ENCODE measurements at places on chromosomes 3 and 15. TPM values are rescaled to one million over a fixed set of nuclear protein-coding genes. Genes with fewer than 3 reads are reported as not detected.

DNA sequence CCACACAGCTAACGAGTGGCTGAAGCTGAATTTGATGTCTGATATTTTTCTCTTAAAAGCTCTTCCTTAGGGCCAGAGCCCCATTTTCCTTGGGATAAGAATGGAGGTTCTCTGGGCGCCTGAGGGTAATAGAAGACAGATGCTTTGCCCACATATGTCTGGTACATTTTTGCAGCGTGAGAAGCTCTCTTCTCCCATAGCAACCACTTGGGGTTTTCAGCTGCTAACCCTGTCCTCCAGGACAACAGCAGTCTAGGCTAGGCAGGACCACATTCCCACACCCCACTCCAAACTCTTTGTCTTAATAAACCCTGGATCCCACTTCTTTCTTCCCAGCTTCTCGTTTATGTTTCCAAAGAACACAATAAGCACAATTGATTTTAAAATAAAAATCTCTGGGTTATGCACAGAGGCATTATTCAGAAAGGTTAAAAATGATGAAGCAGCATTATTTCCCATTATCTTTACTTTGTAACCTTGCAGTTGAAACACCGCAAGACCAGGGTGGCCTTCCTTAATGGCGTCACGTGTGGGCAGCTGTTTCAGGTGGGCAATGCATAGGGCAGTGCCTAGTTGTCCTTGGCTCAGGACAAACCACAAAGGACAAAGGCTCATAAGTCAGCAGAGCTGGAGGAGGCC is 56.5 kb upstream of the NTRK3 start:
- DNase-seq, result no peak

- DNase-seq, result no peak
Measured at GRCh38 chr3:115071166-115071565, 75.9 kb downstream of the ZBTB20 start.

DNA sequence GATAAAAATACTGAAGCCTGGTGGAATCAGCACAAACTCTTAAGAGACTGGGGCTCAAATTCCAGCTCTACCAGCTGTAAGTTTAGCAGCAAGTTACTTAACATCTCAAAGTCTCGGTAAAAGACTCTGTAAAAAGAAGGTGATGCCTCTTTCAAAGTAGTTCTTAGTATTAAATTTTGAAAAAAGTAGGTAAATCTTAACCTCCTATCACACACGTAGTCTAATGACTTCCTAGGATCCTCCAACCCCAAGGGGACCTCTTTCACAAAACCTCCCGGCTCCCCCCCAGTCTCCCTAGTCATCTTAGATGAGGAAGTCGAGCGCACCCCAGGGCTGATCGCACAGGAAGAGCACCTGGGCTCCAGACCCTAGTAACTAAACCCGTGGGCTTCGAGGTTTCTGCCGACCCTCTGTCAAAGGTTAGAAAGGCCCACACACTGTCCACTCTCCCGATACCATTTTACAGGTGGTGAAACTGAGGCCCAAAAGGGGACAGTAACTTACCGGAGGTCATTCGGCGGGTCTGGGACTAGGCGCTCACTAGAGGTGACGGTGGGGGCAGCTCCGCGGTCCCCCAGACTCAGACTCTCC is 427 bp downstream of the MBD4 start:
- no peak for DNase-seq

- DNase-seq, result no peak
Measured at GRCh38 chr3:156038869-156039268, 81.5 kb upstream of the KCNAB1 start.

The YEATS2 gene
- 33.8 TPM for total RNA-seq

The TBC1D5 gene
- 30.4 TPM for total RNA-seq

DNA sequence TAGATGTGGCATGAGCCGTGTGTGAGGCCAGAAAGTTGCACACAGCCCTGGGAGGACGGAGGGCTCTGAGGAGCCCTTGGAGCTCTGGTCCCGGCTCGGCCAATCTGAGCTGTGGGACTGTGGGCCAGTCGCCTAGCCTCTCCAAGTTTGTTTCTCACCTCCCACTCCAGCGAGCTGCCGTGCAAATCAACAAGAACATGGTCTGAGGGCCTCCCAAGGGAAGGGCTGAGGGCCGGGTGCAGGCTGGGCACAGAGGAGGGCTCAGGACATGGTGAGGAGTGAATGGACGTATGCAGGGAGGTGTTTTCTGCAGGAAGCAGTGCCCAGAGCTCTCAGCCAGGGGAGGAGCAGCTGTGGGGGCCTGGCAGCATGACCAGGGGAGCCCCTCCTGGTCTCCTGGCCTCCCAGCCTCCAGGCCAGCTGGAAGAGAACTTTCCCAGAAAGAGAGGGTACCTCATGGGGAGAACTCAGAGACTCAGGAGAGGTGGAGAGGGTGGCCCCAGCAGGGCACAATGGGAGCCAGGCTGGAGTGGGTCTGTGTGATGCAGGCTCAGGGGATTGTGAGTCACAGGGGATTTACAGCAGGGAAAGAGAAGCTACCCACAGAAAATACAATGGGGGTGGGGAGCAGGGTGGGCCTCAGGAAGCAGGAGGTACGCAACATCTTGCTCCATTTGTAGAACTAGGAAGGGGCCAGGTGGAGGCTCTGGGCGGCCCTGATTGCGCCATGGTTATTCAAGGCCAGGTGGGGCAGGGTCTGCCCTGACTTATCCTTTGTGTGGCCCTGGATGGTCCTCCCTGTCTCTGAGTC is 24.8 kb downstream of the PSTPIP1 start:
- no peak for DNase-seq

GRCh38 chr15:92885224-92886041 is 14.7 kb upstream of the CHD2 start:
- no peak for DNase-seq

- no peak for DNase-seq
Measured at GRCh38 chr3:186138272-186138981, 29.5 kb upstream of the ETV5 start.

DNA sequence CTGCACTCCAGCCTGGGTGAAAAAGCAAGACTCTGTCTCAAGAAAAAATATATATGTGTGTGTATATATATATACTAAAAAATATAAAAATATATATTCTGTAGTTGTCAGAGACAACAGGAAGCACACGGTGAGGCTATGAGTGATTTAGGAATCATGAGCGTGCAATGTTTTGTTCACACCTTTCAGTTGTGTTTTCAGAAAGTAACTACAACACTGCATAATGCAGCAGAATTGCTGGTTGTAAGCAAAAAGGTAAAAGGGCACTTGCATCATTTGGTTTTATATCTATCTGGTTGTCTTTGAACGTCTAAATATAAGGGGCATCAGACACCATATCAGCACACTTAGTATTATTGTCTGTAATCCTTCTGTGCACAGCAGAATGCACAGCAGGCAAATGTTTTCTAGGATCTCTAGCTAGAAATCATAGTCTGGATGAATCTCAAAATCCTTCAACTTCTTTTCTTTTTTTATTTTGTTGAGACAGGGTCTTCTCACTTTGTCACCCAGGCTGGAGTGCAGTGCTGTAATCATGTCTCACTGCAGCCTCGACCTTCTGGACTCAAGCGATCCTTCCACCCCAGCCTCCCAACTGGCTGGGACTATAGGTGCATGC is 44.8 kb downstream of the CCR3 start:
- DNase-seq, result no peak

GRCh38 chr3:67557848-67558355 is 96.5 kb downstream of the SUCLG2 start:
- no peak for DNase-seq

- DNase-seq, result no peak
Measured at GRCh38 chr3:185866555-185866954, 41.7 kb upstream of the IGF2BP2 start.

The GOLGA8T gene
- not detected for total RNA-seq

DNA sequence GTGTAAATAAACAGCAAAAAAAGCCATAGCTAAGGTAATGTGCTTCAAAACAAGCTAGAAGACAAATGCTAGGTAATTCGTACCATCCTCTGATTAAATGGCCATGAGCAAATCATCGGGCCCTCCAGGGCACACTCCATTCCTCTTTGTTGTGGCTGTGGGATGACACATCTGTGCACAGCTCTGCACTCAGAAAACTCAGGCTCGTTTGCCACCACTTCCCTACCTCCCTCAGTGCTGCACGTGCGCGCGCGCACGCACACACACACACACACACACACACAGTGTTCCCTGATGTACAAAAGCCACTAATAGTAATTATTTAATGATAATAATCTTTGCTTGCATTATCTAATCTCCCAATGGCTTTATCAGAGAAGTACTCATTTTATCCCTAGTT is 336.6 kb downstream of the FEZF2 start:
- no peak for DNase-seq

The PTX3 gene
- 2.1 TPM for total RNA-seq

The NR1I2 gene
- total RNA-seq, result not detected

- DNase-seq, result no peak
Measured at GRCh38 chr15:26682598-26683164, 90.2 kb downstream of the GABRB3 start.

DNA sequence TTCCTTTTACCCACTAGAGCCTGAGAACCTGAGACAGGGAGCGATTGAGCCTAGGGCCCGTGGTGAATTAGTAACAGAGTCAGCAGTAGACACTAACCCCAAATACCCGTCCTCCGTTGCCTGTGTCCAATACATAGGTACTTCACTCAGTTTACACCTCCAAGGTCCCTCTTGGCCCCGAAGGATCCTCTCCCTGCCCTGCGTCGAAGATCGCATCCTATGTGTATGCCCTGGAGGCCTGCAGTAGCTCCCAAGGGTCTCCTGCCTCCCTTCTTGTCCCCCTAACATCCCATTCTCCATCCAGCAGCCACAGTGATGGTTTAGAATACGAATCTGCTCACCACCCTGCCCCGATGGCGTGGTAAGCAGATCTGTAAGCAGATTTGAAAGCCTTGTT is 67.0 kb downstream of the ISG20 start:
- DNase-seq, result no peak

The ENTPD3 gene
- total RNA-seq, result not detected

DNA sequence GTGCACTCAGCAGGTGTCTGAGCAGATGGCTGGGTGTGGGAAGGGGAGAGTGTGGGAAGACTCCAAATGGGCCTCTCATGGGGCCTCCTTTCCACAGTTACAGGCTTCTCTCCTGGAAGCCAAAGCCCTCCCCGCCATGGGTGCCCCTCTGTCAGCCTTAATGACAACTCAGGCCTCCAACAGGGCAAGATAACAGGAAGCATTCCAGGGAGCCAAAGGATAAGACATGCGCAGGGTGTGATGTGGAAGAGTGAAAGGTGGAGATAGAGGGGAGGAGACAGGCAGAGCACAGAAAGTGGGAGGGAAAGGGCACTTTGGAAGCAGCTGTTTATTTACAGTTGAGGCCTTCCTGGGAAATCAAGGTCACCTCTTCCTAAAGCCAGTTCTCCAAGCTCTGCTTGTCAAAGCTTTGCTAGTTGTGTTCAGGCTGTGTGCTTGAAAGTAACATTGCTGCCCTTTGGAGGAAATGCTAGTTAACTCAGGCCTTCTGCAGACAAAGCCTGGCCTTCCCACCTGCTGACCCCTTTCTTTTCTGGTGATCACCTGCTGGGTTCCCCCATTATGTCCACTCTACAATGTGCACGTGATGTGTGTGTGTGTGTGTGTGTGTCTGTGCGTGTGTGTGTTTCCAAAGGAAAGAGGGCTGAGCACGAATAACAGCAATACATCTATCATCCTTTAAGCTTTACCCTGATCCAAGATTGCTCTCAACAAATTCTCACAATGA is 35.2 kb upstream of the SMAD3 start:
- DNase-seq, result no peak

GRCh38 chr15:65758242-65758641 is 33.9 kb downstream of the DENND4A start:
- DNase-seq, result no peak

The ITIH4 gene
- total RNA-seq, result 1.5 TPM

DNA sequence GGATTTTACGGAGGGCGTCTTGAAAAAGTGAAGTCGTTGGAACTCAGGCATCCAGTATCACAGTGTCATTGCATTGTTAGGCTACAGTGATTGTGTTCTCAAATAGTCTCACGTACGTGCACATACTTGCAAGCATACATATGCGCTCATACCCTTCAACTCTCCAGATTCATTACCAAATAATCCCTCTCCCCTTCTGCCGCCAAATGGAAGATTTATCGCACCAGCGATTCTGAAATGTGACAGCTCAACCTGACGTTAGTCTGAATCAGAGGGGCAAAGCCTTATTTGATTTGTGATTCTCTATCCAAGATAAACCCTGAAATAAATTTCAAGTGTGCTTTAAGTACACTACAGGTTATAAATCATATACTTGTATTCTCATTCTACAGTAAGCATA is 119.4 kb downstream of the GADL1 start:
- DNase-seq, result no peak

The WDR72 gene
- 0.03 TPM for total RNA-seq

GRCh38 chr3:188415196-188415595 is 261.2 kb downstream of the LPP start:
- no peak for DNase-seq

- no peak for DNase-seq
Measured at GRCh38 chr3:16190704-16191103, 16.2 kb downstream of the GALNT15 start.

- DNase-seq, result no peak
Measured at GRCh38 chr3:8238432-8238831, 263.2 kb upstream of the LMCD1 start.

DNA sequence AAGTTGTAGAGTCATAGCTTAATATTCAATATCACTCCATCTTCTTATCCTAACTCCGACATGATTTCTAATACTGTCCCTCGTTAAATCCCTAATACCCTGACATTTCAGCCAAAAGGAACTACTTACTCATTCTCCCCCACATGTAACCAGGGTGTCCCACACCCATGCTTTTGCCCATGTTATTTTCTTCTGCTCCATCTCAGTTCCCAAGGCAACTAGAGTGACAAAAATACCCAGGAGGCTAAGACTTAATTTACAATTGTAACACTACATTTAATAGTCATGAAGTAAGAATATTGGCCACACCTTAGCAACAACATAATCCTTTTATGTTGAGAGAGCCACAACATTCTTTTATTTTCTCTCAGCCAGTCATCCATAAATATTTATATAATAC is 248.5 kb upstream of the TGFBR2 start:
- DNase-seq, result no peak

DNA sequence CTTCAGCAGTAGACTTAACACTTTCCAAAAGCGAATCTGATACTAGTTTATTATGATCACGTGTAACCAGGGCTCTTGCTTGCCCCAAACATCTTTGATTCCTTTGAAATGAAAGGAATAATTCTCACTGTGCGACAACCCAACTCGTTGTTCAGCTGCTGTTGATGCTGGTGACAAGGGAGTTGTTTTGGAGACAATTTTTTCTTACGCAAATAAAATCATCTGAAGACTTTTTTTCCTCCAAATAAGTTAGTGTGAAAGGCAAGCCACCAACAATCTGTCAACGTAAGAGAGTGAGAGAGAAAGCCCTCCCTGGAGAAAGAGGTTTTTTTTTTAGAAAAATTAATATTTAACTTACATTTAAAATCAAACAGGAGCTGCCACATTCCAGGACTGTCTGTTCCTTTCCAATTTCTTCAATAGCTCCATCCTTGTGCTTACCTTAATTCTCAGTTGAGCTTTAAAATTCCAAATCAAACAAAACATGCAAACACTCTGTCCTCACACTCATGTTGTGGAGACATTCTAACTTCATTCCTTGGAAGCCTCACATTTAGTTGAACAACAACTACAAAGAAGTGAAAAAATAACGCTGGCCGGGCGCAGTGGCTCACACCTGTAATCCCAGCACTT is 4.9 kb upstream of the P3H2 start:
- DNase-seq, result no peak

GRCh38 chr3:14853271-14853951 is 34.6 kb downstream of the FGD5 start:
- no peak for DNase-seq
